Type B pancreatic cell (in vitro differentiated cells): ENCODE measurements at places on chromosomes 16 and 17. TPM values are rescaled to one million over a fixed set of nuclear protein-coding genes. Genes with fewer than 3 reads are reported as not detected.

The ASPA gene
- total RNA-seq: 0.33 and 0.51 TPM in 2 replicates

The KRTAP1-1 gene
- total RNA-seq: not detected in 2 replicates

The ETV4 gene
- total RNA-seq: 18.3 and 28.2 TPM in 2 replicates

The SEPTIN1 gene
- total RNA-seq: 1.4 and 2.3 TPM in 2 replicates

The ADAD2 gene
- total RNA-seq: not detected in 2 replicates

The NPIPB2 gene
- total RNA-seq: 7.5 and 13.4 TPM in 2 replicates
